ENCODE measurements at places on chromosomes 12 and 14.

- no peak for DNase-seq
These were observed 168.1 kb upstream of the DAAM1 start for GRCh38 chr14:59020382-59020781.

DNA sequence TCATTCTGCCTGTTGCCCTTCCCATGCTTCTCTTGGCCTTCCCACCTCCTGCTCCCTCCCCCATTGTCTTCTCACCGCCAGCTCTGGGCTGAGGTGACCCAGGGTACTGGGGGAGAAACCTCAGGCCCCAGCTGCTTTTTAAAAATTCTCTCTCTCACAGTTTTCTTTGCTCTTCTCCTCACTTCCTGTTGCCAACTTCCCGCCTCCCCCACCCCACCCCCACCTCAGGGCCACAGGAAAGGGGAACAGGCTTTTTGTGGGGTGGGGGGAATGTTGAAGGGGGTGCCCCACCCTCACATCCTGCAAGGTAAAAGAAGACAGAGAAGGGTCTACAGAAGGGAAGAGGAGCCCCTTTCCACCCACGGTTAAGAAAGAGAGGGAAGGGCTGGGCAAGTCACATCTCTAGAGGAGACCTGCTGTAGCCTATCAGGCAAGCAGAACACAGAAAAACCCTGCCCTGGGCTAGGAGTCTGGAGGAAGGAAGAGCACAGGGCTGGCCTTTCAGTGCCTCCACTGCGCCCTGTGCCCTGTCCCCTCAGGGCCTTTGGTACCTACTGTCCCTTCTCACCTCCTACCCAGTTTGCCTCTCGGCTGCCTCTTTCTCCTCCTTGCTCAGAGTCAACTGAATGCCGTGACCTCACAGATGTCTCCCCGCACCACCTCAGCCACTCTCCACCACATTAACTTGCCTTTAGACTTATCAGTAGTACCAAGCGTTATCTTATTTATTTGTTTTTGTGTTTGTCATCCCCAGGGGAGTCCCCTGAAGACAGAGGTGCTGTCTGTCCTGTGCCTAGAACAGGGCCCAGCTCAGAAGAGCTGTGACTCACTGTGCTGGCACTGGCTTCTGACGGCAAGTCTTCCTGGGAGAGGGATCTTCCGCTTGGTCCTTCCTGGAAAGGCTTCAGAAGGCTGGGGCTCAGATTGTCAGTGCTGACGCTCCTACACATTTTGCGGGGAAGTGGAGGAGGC, 1.7 kb downstream of the ARHGAP9 start:
- DNase-seq: no peak

DNA sequence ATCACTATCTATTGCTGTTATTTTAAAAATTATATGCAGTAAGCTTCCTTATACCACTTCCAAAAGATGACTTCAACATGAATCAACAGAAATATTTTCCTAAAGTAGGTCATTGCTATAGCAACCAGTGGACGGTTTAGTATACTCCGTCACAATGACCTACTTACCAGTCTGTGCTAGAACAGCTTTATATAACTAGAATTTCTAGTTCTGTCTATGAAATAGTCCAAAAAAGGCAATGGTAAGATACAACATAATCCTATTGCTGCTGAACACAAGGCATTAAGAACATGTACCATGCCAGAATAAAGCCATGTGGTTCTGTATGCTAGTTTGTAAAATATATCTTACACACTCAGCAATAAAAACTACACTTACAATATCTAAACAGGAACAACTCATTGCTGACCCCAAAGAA, 40.7 kb upstream of the MTERF2 start:
- DNase-seq: peak; percentile 95

DNA sequence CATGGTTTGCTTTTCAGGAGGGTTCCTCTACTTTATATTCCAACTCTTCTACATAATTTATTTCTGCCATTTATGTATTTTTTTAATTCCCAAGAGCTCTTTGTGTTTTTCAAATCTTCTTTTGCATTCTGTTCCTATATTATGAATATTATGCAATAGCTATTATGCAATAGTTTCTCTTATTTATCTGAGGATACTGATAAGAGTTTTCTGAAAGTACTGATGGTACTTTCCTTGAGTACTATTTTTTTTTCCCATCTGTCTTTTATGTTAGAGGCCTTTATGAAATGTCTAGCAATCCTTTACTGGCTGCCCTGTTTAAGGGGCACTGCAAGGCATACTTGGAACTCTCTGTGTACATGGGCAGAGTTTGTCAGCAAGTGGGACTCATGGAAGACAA, 93.4 kb downstream of the SLC41A2 start:
- DNase-seq: no peak

GRCh38 chr12:5305425-5305824, 126.5 kb upstream of the NTF3 start:
- DNase-seq: no peak

GRCh38 chr14:57785058-57785457, 80.8 kb downstream of the SLC35F4 start:
- DNase-seq: no peak

DNA sequence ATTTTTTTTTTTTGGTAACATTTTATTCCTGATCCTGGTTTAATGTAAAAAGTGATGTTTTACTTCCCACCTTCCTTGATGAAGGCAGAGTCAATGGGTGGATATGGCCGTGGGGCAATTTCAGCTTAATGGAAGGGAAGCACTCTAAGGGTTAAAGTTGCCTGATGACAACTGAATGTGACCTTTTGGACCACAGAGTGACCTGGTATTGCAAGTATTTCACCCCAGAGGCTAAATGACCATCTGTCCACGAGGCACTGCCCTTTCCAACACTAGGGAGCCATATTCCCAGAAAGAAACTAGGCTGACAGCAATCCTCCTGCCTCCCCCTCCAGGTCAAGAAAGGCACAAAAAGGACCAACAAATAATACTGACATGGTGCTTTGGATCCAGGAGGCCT, 4.8 kb downstream of the CCDC177 start:
- DNase-seq: no peak

GRCh38 chr12:52125476-52125900, 46.0 kb downstream of the SMIM41 start:
- no peak for DNase-seq

- no peak for DNase-seq
These were observed 158.5 kb downstream of the KLRB1 start for GRCh38 chr12:9449181-9449580.

- peak; percentile 42 for DNase-seq
These were observed 173.1 kb downstream of the FLRT2 start for GRCh38 chr14:85702997-85703396.

- DNase-seq: no peak
These were observed 309.4 kb downstream of the BTG1 start for GRCh38 chr12:91836264-91836663.

DNA sequence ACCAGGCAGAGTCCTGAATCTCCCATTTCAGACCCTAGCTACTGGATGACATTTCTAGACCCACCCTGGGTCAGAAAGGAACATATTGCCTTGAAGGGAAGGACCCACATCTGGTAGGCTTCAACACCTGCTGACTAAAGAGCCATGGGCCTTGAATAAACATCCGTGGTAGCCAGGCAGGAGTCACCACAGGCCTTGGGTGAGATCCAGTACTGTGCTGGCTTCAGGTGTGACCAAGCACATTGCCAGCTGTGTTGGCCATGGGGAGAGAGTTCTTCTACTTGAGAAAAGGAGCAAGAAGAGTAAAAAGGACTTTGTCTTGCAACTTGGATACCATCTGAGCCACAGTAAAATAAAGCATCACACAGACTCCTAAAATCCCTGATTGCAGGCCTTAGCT, 332.6 kb downstream of the SLC16A7 start:
- no peak for DNase-seq

- DNase-seq: no peak
These were observed 476.9 kb upstream of the PRICKLE1 start for GRCh38 chr12:43066471-43066870.

GRCh38 chr14:95959317-95959716, 79.8 kb upstream of the C14orf132 start:
- DNase-seq: no peak

DNA sequence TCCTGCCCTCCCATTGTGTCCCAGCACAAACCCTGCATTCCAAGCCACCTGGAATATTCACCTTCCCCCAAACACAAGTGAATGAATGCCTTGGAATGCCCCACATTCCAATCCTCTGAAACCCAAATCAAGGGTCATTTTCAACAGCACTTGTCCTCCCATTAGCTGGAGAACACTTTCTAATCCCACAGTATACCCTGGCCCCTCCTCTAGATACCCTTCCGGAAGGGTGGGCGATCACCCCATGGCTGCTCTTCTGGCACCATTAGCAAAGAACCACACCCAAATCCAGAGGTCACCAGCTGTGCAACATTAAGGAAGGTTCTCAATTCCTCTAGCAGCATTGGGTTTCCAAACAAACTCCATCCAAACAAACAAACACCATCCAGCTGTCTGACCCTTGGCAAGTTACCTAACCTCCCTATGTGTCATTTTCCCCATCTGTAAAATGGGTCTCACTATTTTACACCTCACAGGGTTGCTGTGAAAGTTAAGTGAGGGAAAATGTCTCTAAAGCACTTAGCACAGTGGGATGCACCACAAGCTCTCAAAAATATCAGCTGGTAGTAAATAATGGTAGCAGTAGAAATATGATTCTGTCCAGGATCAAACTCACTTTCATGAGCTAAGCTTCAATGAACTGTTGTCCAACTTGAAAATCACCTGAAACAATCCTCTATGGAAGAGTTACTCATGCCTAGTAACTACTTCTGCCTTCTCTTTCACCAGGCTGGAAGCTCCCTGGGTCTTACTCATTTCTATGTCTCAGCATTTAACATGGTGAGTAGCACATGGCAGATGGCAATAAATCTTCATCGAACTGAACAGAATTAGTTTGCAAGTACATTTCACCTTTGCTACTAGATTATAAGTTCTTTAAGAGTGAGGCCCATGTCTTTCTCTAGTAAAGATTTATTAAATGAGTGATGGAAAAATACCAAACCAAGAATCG, 5.3 kb downstream of the NUAK1 start:
- DNase-seq: no peak
